ENCODE measurements at places on chromosomes 1 and 21.
A peak's percentile ranks its signal among the peaks of the same experiment; 100 is the strongest.

DNA sequence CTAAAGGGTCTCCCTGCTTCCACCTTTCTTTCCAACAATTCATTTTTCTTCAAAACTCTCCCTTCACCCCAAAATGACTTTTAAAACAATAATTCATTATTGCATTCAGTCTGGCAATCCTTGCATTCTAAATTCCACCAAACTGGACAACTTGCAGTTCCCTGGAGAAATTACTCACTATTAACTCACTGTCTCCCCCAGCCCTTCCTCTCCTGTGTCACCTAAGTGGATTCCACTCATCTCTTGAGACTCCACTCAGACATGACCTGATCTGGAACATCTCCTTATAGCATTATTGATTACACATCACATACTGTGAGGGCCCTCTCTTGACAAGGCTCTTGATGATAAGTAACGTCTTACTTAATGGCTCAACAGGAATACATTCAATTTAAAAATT is 257.1 kb downstream of the BRINP2 start:
- DNase-seq = no peak

GRCh38 chr1:236281654-236282424 is at the start of gene ERO1B:
Gene ERO1B, minus strand, starts transcription at chr1:236281958. Its CDS starts 175 bp downstream, at chr1:236281783.
- peak; percentile 83 for DNase-seq

DNA sequence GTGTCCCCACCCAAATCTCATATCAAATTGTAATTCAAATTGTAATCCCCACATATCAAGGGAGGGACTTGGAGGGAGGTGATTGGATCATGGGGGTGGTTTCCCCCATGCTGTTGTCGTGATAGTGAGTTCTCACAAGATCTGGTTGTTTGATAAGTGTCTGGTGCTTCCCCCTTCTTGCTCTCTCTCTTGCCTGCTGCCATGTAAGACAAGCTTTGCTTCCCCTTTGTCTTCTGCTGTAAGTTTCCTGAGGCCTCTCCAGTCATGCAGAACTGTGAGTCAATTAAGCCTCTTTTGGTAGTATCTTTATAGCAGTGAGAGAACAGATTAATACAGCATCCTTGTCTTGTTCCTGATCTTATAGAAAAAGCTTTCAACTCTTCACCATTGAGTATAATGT is 6.5 kb upstream of the LRRC39 start:
- DNase-seq = no peak

- no peak for DNase-seq
Measured at GRCh38 chr1:217982331-217983050, 302.6 kb upstream of the RRP15 start.

DNA sequence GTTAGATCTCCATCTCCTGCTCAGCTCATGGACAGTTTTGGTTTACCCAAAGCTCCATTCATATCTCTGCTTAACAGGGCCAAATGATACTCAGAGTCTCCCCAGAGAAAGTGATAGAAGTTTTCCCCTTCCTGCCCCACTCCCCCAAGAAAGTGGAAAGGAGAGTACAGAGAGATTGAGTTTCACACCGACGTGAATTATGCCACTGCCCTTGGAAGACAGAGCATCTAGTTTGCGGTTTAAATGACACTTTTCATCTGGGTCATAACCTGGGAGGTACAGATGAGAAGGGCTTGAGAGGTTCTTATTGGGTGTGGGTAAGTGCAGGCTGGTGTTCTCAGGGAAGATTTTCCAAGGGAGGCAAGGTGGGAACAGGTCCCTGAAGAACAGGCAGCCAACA is 6.9 kb upstream of the ZNF362 start:
- DNase-seq = no peak

GRCh38 chr1:154154534-154155191 is at the start of gene NUP210L:
Gene NUP210L, minus strand, starts transcription at chr1:154155073.
- DNase-seq = no peak

DNA sequence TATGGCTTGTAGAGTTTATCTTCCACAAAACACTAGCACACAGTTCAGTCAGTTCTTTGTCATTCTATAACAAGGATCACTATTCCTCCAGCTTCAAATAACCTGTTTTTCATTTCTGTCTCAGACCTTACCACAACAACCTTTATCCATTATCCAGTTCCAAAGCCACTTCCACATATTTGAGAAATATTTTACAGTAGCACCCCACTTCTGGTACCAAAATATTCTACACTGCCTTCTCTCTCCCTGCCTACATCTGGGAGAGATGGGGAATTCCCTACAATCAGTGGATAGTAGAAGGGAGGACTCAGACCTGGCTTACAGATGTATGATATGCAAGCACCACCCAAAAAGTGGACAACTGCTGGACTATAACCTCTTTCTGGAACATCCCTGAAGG is 651.4 kb downstream of the ADGRL2 start:
- no peak for DNase-seq

- no peak for DNase-seq
Measured at GRCh38 chr21:37536616-37537278, 170.2 kb downstream of the DYRK1A start.

DNA sequence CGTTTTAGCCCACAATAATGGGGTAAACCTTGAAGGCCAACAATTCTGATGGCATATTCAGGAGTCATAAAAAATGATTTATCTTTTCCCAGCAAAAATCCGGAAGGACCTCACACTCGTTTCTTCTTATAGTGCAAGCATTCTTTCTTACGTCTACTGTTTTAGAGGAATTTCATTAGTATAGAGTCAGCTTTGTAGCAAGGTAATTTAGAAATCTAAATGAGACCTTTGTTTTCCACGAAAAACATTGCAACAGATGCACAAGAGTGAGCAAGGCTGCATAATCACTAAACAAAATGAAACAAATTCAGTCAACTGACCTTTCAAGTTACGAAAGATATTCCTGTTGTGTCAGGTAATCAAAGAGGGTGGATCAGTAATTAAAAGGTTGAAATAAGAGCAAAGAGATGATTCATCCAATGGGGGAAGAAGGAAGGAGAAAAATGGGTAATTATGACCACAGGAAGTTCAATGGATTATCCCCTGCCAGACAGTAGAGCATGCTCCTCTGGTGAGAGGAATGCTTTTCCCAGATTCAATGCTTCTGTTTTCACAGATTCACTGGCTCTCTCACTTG is 560 bp upstream of the CSDE1 start:
- no peak for DNase-seq

DNA sequence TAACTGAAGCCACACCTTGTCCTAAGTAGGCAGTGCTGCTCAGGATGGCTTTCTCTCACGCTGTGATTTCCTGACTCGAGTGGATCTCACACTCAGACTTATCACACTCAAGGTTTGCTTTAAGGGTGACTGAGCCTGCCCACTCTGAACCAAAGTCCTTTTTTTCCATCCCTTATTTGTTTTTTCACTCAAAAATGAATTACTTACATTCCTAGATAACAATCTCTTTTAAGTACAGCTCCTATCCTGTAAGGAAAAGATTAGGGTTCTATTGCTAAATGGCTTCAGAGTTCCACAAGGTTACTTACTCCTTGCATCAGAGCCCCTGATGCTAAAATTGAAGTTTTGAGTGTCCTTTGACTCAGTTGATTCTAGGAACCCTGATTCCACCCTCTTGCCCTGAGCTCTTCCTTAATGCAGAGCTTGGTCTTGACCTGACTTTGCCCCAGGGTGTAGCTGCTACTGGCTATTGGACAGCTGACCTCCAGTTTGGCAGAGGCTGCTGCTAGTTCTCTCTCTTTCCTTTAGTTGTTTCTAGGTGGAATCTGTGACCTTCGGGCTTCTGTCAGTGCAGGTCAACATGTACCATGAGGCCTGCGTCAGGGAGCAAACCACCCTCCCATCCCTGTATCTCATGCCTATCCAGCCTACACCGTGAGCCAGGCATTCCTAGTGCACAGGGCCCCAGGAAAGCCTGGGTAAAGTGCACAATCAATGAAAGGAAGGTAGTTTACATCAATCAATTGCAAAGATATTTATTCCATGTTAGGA is 80.1 kb upstream of the CD55 start:
- DNase-seq = no peak

DNA sequence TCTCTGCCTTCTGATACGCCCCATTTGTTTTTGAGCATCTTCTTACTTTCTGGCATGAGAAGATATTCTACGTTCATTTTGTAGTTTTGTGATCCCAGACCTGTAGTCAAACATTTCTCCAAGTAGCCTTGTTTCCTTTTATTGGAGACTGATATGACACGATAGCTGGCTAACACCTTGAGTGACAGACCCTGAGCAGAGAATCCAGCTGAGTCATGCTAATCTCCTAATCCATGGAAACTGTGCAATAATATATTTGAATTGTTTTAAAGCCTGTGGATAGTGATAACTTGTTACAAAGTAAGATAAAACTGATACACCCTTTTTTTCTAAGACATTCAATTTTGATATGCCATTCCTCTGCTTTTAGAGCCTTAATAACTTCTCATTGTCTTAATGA is 1.2 kb upstream of the IFI44L start:
- DNase-seq = no peak

DNA sequence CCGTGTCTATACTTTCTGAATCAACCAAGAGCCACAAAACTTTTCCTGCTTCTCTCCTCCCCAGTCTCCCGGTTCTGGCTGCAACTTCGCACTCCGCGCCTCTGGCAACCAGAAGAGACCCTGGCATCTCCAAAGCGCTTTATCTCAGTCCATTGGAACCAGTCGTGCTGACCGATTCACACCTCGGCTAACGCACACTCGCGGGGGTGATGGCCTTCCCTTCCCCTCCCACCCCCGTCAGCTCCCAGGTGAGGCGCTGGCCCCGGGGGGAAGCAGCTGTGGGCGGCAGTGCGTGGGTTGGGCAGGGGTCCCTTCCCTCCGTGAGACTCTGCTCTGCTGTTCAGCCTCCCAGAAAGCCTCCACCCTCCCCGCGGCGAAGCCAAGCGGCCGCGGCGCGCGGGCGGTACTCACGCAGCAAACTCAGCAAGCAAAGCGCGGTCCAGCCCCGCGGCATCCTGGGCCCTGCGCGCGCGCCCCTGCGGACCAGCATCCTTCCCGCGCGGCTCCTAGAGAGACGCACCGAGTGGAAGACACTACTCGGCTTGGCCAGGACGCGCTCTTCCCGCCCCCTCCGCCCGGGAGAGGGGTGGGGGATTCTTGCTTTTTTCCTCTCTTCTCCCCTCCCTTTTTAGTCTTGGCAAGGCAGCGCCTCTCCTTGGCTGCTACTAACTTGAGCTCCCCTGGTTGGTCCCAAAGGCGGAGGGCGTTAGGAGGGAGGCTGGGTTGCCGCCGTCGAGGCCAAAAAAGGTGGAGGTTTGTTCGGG is at the start of gene CD34:
TSS of gene CD34 (minus strand) at position 535 of the 764 bp plus-strand sequence. CDS start at position 490, 45 bp downstream.
- no peak for DNase-seq

DNA sequence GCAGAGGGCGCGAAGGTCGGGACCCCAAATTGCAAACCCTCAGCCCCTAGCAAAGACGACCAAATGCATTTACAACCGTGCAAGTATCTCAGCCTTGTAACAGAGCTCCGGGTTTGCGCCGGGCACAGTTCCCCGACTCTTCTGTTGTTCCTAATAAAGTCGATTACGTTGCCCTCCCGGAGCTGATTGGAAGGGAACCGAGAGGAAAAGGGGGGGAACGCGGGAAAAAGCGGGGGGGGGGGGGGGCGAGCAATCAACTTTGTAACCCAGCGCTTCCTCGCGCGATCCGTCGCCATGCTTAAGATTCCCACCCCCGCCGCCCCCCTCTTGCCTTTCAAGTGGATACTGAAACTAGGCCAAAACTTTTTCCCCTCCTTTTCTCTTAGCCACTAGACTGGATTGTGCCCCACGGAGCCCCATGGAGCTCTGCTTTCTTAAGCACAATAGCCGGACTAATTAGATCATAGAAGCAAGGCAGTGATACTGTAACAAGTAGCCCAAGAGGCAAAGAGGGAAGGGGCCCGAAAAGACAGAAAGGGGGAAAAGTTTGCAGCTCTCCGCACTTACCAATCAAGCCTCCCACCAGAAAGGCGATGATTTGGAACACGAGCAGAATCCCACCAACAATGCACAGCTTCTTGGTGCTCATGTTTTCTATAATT is 565 bp downstream of the WLS start:
- DNase-seq = peak; percentile 70

GRCh38 chr21:8989261-8989711 is 1532.1 kb upstream of the TPTE start:
- no peak for DNase-seq

DNA sequence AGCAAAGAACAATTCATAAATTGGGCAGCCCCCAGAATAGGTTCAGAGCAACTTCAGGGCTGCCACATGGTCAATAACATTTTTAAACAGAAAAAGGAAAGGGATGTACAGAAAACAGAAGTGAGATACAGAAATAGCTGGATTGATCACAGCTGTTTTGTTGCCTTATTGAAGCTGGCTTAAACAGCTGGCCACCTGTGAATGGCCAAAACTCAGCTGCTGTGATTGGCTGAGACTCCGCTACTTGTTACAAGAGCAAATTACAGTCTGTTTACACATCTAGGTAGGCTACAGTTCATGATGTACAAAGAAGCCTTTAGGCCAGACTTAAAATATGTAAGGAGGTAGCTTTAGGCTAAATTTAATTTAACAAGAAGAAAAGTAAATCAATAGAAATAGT is 11.6 kb upstream of the IFNAR1 start:
- DNase-seq = no peak

- no peak for DNase-seq
Measured at GRCh38 chr1:58879464-58879863, 95.6 kb upstream of the JUN start.

GRCh38 chr1:10616696-10617095 is 141.9 kb downstream of the PEX14 start:
- no peak for DNase-seq

DNA sequence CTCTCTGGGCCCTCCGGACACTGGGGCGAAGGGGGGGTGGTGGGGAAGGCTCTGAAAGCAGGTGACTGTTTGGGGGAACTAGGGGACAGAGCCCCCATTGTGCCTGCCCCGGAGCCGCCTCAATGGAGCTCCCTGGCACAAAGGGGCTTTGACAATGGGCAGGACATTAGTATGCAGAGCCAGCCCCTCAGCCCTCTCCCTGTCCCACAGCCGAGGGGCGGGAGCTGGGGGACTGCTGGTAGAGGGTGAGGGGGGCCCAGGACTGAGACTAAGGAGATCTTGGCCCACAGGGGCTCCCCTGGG is 7.8 kb downstream of the KCNJ10 start:
- DNase-seq = no peak

DNA sequence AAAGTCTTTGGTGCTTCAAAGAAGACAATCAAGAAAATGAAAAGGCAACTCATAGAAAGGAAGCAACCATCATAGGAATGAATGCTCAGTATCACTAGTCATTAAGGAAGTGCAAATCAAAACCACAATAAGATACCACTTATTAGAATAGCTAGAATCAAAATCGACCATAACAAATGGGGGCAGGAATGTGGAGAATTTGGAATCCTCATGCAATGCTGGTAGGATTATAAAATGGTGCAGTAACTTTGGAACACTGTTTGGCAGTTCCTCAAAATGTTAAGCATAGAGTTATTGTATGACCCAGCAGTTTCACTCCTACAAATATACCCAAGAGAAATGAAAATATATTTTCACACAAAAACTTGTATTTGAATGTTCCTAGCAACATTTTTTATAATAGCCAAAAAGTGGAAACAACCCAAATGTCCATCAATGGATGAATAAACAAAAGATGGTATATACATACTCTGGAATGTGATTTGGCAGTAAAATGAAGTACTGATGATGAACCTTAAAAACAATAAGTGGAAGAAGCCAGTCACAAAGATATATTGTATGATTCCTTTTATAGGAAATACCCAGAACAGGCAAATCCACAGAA is 105.6 kb downstream of the MIS18A start:
- no peak for DNase-seq

- DNase-seq = no peak
Measured at GRCh38 chr1:163697137-163697536, 375.4 kb downstream of the NUF2 start.

- no peak for DNase-seq
Measured at GRCh38 chr21:36450511-36450910, 29.4 kb downstream of the CLDN14 start.
